ENCODE measurements at places on chromosomes 5 and 9.

GRCh38 chr5:119537704-119538103 lies 85.4 kb downstream of the HSD17B4 start:
- DNase-seq: no peak

- no peak for DNase-seq
Observed at GRCh38 chr5:103589357-103589756, 26.8 kb upstream of the NUDT12 start.

- DNase-seq: no peak
Observed at GRCh38 chr5:172129256-172129910, 58.6 kb downstream of the STK10 start.

DNA sequence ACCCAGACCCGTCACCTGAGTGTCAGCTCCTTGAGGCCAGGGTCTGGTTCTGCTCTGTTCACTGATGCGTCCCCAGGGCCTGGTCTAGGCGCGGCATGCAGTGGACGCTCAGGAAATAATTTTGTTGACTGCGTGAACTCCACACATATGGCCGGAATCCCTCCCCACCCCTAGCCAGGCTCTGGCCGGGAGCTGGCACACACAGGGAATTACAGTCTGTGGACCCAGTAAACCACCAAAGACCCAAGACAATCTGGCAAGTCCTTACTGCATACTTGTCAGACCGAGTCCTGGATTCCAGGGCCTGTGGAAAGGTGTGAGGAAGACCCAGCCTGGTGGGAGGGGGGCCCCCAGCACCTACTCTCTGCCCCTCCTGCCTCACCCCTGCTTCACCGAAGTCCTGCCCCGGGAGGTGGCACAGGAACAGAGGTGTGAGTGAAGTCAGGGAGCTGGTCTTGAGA lies 113.0 kb upstream of the IER5L start:
- no peak for DNase-seq

DNA sequence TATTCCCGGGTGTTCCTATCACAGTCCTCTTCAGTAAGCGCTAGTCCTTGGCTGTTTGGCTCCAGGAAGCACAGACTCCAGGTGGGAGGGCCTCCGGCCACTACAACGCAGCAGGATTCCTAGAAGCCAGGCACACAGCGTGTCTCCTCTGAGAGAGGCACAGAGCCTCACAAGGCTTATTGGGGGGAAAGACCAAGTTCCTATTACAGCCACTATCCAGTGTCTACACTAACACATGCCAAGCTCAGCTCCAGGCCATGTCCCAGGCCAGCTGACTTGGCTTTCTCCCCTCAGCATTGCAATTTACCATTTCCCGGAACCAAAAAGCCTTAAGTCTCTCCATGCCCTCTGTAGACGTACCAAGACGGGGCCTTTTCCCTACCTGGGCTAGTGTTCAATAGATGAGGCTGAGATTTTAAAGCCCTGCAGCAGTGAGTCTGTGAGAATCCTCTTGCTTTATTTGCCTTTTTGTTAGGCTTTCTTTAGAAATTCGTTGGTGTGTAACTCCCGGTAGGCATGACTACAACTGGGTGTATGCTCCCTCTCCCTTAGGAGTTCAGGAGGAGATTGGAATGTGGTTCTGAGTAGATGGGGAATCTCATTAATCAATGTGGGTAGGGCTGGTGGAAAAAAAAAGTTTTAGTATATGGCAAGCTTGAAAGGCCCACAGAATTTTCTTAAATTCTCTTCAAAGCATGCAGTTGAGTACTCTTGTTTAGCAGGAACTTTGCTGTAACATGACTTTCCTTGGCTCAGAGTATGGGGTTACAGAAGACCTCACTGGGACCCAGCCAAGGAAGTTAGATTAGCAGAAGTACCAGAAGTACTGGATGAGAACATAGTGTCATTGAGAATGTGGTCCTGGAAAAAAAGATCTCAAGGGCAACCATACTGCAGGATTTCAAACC lies 84.3 kb upstream of the SLC1A3 start:
- DNase-seq: no peak

- no peak for DNase-seq
Observed at GRCh38 chr5:51632027-51632426, 248.8 kb downstream of the ISL1 start.

DNA sequence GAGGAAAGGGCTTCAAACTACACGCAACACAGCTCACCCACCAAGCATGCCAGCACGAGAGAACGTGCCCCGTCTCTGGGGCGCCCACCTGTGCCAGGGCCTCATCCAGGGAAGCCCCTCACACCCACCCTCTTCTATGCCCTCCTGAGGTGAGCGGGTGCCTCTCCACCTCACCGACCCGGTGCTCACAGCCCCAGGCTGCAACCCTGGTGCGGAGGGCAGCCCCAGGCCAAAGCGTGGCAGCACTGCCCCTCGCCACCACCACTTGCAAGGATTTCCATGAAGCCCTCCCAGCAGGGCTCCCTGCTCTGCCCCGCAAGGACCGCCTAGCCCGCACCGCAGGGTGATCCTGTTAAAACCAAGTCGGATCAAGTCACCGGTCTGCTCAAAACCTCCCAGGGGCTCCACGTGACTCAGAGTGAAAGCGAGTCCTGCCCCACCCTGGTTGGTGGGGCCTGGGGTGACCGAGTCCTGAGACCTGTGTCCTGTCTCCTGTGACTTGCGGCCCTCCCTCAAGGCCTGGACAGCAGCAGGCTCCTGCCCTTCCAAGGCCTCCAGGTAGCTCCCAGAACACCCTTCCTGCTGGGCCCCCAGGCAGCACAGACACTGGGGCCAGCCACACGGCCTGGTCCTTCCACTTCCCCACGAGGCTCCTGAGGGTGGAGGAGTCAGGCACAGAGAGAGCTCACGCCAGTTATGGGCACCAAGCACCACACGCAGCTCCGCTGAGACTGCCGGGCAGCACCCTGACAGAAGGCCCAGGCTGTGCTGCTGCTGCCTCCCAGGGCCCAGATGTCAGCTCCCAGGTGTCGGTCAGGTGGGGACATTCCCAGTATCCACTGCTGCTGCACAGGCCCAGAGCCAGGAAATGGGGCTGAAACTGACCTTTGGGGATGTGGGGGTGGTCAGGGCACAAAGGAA lies 12.7 kb downstream of the BRD3 start:
- no peak for DNase-seq

GRCh38 chr5:72108202-72109061 lies 1.2 kb downstream of the MAP1B start:
- peak; percentile 84 for DNase-seq

DNA sequence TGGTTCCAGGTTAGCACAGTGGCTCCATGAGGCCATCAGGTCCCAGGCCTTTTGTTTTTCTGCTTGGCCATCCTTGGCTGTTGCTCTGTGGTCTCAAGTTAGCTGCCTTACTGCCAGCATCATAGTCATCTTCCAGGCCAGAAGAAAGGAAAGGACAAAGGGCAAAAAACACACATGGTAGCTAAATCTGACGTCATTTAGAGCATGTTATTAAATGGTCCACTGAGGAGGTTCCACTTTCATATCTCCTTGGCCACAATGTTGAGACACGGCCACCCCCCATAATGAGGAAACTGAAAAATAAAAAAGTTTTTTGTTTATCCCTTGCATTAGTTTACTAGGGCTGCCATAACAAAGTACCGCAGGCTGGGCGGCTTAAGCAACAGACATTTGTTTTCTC lies 106.4 kb upstream of the NIPBL start:
- DNase-seq: no peak

GRCh38 chr5:104050436-104050835 lies 487.8 kb upstream of the NUDT12 start:
- no peak for DNase-seq

DNA sequence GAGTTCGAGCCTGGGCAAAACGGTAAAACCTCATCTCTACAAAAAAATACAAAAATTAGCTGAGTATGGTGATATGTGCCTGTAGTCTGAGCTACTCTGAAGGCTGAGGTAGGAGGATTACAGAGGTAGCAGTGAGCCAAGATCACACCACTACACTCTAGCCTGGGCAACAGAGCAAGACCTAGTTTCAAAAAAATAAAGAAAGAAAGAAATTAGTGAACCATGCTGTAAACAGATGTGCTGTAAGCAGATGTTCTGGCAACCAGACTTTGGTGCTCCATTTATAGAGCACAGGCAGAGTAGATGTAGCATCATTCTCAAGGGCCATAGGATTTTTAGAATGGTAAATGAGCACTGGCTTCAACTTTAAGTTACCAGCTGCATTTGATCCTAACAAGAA lies 115.4 kb downstream of the ST8SIA4 start:
- DNase-seq: no peak

DNA sequence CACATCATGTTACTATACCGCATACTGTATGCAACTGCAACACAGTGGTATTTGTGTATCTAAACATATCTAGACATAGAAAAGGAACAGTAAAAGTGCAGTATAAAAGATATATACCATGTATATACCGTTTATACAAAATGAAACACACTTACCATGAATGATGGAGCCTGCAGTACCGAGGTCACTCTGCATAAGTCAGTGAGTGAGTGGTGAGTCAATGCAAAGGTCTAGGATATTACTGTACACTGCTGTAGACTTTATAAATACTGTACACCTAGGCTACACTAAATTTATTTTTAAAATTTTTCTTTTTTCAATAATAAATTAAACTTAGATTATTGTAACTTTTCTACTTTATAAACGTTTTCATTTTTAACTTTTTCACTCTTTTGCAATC lies 29.3 kb downstream of the PRELID2 start:
- no peak for DNase-seq

Measured in nucleus accumbens (tissue), 56 donors.